Renal pelvis (tissue), 12 donors: ENCODE measurements at places on chromosomes 2 and 18.

GRCh38 chr2:227534714-227535113, 62.8 kb downstream of the AGFG1 start:
- no peak for DNase-seq

DNA sequence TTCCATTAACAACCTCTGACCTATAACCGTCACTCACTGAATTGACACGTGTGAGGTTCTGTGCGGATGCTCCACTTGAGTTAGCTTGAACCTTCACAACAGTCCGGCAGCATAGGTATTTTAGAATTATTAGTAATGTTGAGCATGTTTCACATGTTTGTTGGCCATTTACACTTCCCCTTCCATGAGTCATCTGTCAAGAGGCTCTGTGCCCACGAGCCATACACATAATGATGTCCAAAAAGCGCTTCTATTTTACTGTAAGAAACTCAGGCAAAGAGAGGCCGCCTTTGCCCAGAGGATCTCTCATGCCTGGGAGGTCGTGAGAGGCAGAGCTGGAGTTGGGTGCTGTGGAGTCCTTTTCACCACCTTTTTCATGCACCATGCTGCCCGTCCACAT, 28.9 kb upstream of the TMEM214 start:
- DNase-seq: no peak

- no peak for DNase-seq
These were observed 180.5 kb downstream of the VWC2L start for GRCh38 chr2:214591366-214591765.

GRCh38 chr2:233165895-233166661, 85.4 kb upstream of the ATG16L1 start:
- no peak for DNase-seq

GRCh38 chr2:31413862-31414550, 536 bp downstream of the XDH start:
- DNase-seq: no peak

- no peak for DNase-seq
These were observed 11.1 kb downstream of the OBSL1 start for GRCh38 chr2:219560037-219560892.

- peak; percentile 7 for DNase-seq
These were observed 88.2 kb downstream of the DTNB start for GRCh38 chr2:25585189-25585588.

DNA sequence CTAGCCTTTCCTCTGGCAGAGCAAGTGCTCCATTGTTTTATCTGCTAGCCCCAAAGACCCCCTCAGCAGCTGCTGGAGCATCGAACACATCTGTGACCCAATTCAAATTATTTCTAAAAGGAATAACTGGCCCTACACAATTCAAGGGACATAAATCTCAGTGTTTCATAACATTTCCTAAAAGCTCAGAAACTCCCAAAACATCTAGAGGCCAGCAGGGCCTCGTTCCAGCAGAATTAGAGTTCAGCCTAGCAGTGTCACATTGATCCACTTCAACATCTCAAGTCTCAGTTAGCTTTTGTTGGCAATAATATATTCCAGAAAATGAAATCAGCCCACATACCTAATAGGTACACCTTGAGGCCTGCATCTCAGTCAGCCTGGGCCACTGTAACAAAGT, 179.1 kb downstream of the ETAA1 start:
- no peak for DNase-seq

GRCh38 chr2:188381614-188382013, 89.9 kb downstream of the GULP1 start:
- DNase-seq: no peak

DNA sequence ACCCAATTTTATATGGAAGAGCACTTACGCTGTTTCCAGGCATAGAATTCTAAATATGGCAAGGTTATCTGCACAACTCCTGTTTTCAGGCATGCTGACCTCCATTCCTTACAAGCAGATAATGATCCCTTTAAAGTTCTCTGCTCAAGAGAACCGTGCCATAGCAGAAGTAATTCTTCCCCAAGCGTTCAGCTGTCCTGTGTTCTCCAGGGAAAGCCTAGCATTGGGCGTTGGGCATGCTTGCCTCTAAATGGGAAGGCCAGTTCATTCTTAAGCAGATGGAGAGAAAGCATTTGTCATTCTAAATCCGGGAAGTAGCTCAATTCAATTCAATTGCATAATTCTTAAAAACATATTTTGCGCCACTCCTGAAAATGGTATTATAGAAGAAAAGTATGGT, 55.7 kb upstream of the EML4 start:
- no peak for DNase-seq

- no peak for DNase-seq
These were observed 261.6 kb upstream of the PXDN start for GRCh38 chr2:2005915-2006314.

- peak; percentile 47 for DNase-seq
These were observed 42.7 kb downstream of the ACSL3 start for GRCh38 chr2:222903234-222904220.

DNA sequence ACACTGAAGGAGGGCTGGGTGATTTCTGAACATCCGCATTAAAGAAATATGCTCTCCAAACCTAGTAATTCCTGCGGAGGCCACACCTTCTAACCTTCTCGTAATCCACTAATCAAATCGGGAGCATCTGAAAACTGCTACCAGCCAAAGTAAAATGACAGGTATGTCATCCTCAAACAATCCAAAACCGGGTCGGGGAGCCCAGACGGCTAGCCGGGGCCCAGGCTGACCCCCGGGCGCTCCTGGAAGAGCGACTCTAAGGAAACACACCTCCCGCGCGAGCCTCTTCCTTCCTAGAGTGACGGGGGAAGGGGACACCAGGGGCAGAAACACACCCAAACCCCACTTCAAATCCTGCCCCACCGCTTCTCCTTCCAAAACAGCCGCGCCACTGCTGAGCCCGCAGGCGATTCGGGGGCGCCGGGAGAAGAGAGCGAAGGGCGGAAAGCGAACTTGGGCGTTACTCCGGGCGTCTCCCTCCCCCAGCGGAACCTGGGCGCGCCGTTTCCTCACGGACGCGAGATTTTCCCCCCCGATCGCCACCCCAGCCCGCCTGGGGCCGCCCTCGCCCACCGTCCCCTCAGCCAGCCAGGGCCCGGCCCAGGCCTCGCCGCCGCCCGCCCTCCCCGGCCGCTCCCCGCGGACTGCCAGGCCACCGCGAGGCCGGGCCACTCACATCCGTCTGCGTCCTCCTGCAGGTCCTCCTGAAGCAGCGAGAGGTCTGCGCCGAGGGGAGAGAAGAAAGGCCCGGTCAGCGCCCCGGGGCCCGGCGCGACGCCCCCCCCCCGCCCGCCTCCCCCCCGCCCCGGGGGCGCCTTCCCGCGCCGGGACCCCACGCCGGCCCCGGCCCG, 584 bp downstream of the PPP4R1 start:
- peak; percentile 48 for DNase-seq

DNA sequence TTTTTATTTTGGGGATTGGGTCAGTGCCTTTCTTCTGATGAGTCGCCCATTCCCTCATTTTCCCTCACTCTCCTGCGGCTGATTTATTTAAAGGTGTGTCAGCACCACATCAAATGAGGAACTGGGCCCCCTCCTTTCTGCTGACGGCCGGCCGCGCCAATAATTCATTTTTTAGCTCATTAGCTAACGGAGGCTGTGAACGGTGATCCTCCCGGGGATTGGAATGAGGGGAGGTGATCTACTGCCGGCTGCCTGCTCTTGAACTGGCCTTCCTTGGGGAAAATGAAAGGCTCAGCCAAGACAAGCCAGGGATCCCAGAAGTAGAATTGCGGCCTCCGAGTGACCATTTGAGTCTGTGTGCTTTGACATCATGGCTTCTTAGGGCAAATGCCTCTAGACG, 54.2 kb downstream of the GBX2 start:
- no peak for DNase-seq

DNA sequence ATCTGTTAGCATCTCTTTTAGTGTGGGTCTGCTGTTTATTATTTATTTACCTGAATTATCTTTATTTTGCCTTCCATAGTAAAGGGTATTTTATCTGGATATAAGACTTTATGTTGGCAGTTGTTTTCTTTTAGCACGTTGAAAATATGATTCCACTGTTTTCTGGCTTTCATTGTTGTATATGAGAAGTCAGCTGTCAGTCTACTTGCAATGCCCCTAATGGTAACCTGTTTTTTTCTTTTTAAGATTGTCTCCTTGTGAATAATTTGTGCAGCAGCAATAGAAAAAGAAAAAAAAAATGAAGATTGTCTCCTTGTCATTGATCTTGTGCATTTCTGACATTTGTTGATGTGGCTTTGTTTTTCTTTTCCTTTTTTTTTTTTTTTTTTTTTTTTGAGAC, 27.2 kb downstream of the SNED1 start:
- DNase-seq: no peak

- no peak for DNase-seq
These were observed 7.8 kb upstream of the NPPC start for GRCh38 chr2:231933916-231934401.

DNA sequence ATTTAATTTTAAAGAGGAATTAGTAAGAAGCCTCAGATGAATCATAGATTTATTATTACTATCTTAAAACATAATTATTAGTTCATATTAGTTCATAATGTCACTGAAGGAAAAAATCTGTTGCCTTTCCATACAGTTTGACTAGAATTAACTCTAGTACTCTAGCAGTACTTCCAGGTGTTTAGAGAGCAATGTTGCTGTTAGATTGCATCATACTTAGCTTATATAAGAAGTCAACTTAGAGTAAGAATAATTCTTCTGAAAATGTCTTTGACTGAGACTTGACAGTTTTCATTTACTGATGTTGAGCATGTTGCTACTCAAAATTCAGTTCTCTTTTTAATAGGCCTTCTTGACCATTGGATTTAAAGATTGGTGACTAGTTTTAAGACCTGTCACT, 4.7 kb downstream of the RAB3GAP1 start:
- DNase-seq: no peak

DNA sequence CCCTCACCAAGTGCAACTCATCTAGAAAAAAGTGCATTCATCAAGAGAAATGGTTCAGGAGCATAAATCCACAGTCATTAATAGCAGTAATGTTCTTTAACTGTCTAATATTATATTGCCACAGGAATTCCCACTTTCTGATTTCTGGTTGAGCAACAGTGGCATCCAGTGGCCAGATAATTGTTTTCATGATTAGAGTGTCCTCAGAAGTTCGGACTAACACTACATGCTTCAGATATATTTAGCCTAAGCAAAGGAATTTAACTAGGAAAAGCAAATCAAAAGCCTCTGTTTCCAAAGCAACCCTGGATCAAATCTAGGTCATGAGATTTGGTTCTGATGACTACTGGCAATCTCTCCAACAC, 9.8 kb upstream of the ERBB4 start:
- peak; percentile 55 for DNase-seq

GRCh38 chr2:38556006-38556801, 46.5 kb downstream of the HNRNPLL start:
- DNase-seq: no peak

DNA sequence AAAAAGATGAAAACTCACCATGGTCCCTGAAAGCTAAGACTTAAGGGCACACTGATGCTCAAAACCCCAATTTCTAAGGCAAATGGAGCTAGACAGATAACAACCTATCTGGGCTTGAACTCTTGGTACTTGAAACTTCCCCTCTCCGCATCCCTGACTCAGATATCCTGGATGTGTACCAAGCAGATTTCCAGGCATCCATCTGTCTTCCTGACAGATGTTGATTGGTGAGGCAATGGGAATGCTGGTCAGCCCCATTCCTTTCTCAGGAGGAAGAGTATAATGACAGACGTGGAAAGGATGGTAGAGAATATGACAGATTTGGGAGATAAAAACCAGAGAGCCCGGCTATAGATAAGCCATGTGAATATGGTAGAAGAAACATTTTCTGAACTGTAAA, 69.2 kb downstream of the ADD2 start:
- DNase-seq: no peak

DNA sequence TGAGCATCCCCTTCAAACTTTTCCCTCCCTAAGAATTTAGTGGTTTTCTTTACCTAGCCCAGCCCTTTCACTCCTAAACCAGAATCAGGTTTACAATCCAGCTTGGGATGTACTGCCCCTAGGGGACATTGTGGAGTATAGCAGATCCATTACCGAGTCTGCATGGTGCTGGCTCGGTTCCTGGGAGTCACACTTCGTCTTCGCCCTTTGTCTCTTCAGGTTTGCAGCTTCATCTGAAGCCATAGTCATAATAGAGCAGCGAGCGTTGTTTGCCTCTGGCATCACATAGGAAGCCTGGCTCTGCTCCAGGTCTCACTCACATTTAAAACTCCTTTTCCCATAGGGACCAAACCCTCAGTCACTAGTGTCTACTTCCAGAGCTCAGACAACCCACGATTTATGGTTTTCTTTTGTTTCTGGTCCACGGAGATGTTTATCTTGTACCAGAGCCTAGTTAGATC, 16.8 kb upstream of the LYPD6 start:
- peak; percentile 42 for DNase-seq
